ENCODE measurements at places on chromosomes 1 and 21.

- DNase-seq, result no peak
Observed at GRCh38 chr1:162757476-162757875, 33.0 kb upstream of the HSD17B7 start.

- no peak for DNase-seq
Observed at GRCh38 chr1:166785987-166786386, 53.3 kb upstream of the POGK start.

GRCh38 chr1:228977307-228977706 lies 242.0 kb downstream of the RHOU start:
- DNase-seq, result no peak

DNA sequence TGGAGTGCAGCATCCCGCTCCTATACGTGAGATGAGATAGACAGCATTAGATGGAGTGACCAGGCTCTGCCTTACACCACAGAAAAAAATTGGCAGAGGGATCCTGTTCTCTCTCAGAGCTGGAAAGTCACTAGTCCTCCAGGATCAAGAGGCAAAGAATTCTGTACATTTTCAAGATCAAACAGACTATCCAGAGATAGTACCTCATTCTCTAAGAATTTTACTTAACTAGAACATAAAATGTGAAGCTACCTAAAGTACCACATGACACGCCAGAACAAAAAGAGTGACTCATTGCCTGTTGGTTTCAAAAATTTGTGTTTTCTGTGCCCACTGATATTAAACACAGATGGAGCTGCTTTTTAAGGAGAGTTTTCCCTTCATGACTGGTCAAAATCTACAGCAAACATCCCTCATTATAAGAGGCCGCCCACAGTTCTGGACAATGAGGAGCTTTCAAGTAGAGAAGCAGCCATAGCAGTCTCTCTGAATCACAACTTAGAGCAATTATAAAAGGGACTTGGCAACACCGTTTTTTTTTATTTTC lies 32.3 kb downstream of the CD160 start:
- DNase-seq, result peak; percentile 56

DNA sequence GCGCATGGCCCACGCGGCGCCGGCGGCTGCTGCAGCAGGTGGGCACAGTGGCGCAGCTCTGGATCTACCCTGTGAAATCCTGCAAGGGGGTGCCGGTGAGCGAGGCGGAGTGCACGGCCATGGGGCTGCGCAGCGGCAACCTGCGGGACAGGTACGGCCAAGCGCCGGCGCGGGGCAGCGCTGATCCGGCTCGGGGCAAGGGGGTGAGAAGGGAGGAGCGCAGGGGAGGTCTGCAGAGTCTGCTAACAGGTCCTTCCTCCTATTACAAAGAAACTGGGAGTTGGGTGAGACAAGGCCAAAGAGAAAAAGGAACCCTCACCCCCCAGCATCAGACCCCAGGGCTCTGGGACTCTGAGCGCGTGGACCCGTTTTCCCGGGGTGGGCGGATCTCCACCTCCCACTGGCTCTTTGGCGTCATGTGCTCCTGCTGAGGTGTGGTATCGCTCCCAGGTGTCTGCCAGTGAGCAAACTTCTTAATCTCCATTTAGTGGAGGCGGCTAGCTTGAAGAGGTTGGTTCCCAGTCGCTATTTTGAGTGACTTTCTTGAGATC lies 431 bp downstream of the MTARC1 start:
- DNase-seq, result no peak

GRCh38 chr21:27688773-27689172 lies 721.9 kb upstream of the ADAMTS5 start:
- DNase-seq, result no peak

- no peak for DNase-seq
Observed at GRCh38 chr1:25113731-25114130, 118.6 kb downstream of the SYF2 start.

- DNase-seq, result no peak
Observed at GRCh38 chr1:82534996-82535395, 734.3 kb downstream of the ADGRL2 start.

DNA sequence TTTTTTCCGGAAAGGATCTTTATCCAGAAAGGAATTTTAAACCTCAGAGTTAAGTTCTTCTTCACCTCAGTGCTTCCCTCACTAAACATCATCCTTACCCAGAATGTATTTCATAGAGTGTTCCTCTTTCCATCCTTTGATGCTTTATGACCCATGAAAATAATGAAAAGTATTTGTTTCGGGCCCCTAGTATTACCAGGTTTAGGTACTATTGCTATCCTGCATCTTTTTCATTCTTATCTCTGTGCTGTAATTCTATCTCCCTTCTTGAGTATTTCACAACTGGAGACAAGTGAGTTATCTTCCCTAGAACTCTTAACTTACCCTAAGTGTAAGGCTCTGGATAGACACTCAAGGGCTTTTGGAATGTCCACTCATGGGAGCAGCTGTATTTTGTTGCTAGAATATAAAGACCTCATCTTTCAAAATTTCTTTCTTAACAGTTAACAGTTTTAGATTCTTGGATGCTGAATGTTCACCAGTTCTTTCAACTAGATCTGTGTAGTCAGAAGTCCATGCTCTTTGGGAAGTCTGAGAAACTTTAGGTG lies 26.2 kb downstream of the UCK2 start:
- DNase-seq, result no peak

DNA sequence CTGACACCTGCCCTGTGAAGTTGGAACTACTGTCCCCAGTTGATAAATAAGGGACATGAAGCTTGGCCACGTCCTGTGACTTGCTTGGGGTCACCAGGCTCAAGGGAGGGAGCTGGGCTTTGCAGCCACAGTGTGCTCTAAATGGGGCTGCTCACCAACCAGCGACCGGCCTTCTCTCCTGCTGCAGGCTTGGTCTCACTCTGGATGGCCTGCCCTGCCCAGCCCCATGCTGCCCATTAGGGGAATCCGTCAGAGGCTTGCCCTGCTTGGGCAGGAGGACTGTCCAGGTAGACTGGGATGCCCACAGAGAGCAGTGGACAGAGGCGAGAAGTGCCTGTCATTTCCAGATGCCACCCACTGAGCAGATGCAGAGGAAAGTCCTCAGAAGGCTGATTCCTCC lies 1.2 kb upstream of the CENPS start:
- no peak for DNase-seq

DNA sequence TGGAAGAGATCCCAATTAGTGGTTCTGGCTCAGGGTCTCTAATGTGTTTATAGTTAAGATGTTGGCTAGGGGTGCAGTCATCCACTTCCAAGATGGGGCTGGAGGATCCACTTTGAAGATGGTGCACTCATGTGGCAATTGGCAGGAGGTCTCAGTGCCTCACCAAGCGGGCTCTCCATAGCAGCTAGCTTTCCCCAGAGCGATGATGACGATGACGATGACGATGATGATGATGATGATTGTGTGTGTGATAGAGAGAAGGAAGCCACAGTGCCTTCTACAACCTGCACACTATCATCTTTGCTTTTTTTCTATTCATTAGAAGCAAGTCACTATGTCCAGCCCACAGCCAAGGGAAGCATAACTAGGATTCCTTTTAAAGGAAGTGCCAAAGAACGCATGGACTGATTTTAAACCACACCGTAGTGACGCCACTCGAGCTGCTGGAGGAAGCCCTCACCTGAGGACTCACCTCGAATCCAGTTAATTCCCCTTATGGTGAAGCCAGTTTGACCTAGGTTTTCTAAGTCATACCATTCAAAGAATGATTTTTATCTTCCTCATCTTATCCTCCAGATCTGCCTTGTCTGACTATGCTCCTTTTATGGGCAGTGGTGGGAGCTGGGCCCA lies 49.4 kb downstream of the SRRM1 start:
- DNase-seq, result no peak

GRCh38 chr1:227622739-227623475 lies 59.6 kb downstream of the ZNF678 start:
- no peak for DNase-seq

DNA sequence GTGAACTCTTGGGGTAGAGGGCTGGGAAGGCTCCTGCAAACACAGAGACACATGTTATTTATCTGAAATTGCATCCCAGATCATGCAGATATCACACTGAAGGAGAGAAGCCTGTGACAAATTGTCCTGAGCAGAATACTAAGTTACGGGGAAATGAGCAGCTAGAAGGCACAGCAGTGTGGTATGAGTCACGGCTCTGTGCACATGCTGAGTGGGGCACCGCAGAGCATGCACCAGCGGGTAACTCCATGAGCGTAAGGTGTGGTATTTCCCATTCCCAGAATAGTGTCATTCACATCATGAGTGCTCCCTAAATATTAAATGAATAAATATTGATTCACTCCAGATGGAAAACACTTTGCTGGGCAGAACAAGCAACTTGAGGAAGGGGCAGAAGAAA lies 21.3 kb upstream of the FCRL2 start:
- DNase-seq, result no peak

DNA sequence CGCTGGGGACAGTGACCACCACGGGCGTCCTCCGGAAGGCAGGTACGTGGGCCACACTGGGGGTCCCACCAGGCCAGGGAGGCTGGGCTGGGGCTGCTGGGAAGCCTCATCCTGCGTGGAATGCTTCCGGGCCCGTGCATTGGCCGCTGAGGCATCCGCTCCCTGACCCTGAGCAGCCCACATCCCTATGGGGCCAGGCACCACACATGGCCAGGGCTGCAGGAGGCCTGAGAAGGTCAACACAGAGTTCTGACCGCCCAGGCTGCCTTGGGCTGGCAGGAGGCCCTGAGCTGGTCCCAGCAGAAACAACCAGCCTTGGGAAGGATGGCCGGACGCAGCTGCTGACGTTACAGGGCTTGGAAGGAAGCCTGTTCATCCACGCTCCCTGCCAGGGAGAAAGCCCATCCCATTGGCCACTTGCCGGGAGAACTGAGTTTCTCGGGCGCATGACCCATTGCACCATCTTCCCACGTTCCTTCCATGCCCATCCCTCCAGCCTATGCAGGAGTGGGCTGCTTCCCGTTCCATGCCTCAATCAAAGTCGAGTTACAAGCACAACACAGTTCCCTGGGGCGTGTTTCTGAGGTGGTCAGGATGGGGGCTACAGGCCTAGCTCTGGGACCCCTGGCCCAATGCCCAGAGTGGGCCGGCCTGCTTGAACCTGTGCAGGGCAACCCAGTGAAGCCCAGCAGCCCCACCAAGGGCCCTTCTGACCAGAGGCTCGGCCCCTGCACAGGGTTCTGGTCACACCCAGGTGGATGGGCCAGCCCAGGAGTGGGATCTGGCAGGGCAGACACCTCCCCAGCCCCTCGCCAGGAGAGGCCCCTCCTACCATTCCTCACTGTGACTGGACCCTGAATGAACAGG lies 31.7 kb downstream of the TRIM11 start:
- DNase-seq, result peak; percentile 80

GRCh38 chr1:43367026-43367903 lies 546 bp downstream of the ELOVL1 start:
- DNase-seq, result no peak
